ENCODE measurements at places on chromosomes 5 and 9.

DNA sequence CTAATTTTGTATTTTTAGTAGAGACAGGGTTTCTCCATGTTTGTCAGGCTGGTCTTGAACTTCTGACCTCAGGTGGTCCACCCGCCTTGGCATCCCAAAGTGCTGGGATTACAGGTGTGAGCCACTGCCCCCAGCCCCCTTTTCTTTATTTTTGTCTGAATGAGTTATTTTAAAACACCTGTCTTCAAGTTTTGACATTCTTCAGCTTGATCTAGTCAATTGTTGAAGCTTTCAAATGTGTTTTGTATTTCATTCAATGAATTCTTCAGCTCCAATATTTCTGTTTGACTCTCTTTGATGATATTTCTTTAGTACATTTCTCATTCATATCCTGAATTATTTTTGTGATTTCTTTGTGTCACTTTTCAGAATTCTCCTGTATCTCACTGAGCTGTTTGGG, 486.2 kb downstream of the DMAC1 start:
- no peak for ATAC-seq

DNA sequence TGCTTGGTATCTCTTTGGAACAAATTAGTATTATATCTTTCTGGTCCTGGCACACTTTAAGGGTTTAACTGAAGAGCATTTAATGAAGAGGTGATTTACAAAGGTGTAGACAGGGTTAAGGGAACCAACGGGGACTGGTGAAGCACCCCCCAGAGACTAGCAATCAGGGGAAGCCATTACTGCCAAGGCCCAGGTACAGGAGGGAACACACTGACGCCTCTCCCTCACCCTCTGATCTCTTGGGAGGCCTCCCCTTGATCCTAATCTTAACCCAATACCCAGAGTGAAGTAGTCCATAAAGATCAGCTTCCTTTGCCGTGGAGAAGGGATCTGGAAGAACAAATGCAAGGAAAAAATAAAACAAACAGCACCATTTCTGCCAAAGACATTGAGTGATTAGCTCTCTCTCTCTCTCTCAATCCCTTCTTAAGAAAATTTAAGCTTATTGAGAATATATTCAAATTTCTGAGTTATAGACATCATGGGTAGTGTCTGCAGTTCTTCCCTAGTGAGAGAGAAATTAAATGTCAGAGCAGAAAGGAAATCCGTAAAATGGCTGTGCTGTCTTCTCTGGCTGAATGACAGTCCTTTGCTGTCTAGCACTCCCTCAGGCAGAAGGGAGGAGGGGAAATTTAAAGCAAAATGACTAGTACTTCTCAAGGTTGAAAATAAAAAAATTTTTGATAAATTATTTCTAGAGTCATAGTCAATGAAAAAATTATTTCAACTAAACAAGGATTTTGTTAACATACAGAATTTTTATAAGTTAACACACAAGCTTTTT, 20.0 kb downstream of the F2R start:
- ATAC-seq: no peak

GRCh38 chr5:74638544-74638969, 2.0 kb downstream of the ENC1 start:
- no peak for ATAC-seq

- ATAC-seq: no peak
Observed at GRCh38 chr5:154630410-154630809, 124.8 kb upstream of the LARP1 start.

DNA sequence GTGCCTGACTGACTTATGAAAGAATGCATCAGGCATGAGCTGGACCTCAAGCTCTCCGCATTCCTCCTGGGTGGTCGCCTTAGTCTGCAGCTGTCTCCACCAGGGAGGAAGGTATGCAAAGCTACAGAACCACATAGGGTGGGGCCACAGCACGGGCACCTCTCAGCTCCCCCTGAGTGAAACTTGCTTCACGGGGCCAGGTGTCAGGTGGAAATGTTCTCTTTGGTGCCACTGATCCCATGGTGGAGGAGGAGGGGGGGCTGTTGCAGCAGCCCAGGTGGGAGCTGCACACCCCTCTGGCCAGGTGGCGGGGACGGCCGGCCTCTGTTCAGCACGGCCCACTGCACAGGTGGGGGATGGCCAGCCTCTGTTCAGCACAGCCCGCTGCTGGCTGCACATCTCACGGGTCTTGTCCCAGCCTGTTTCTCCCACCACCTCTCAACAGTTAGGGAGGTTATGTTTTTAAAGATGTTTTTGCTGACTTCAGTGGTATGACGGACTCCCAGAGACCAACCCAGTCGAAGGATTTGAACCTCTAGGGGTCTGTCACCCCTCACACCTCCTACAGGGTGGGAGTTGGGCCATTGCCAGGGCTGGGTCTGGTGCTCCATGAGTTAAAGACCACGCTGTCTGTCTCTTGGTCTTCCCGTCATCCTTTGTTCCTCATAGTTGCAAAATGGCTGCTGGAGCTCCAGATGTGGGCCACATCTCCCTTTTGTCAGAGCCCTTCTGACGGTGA, 34.3 kb downstream of the MRPL36 start:
- no peak for ATAC-seq

DNA sequence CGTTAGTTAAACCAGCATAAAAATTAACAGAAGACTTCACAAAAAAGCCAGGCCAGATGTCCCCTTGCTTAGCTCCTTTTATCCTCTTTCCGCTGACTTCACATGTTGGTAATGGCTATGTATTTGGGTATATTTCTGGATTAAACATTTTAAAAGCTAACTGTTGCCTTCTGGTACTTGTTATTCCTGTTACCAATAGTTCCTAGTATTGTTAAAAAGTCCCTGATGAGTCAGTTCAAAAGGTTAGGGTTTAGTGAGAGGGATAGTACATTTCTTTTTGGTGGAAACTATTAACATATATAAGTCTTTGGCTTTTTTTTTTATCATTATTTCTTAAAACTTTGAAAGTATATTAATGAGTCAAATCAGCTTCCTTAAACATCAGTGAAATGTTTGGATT, 103.2 kb upstream of the ELL2 start:
- ATAC-seq: no peak

DNA sequence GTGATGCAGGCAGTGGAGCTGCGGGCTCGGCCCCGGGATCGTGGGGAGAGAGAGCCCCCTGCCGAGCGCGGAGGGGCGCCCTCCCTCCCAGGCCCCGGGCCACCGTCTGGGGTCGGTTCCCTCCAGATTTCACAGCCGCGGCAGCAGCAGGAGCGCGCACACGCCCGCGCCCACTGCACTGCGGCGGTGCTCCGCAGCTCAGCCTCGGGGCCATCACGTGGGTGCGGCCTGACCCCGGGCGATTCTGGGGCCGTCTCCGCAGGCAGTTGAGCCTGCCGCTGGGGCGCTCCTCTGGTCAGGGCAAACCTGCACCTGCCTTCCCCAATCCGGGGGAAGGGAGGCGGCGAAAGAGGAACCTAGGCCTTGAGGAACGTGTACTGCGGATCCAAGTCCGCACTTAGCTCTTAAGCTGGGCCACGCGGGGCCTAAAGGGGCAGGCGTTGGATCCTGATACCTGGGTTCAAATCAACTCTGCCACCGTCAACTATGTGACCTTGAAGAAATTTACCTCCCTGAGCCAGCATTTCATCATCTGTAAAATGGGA, 9.4 kb upstream of the DELE1 start:
- ATAC-seq: peak; percentile 48

GRCh38 chr9:684941-685340, 156.6 kb upstream of the DMRT1 start:
- ATAC-seq: peak; percentile 84

DNA sequence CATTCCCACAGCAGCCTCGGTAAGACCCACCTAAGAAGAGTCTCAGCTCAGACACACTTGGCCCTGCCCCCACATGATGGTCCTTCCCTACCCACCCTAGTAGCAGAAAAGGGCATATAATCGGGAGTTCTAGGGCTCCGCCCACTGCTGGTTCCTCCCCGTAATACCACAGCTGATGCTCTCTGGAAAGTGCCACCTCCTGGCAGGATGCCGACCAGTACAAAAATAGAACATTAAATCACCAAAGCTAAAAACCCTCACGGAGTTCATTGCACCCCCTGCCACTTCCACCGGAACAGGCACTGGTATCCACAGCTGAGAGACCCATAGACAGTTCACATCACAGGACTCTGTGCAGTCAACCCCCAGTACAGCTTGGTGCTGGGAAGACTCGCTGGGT, 271.3 kb downstream of the KIAA0825 start:
- ATAC-seq: no peak

DNA sequence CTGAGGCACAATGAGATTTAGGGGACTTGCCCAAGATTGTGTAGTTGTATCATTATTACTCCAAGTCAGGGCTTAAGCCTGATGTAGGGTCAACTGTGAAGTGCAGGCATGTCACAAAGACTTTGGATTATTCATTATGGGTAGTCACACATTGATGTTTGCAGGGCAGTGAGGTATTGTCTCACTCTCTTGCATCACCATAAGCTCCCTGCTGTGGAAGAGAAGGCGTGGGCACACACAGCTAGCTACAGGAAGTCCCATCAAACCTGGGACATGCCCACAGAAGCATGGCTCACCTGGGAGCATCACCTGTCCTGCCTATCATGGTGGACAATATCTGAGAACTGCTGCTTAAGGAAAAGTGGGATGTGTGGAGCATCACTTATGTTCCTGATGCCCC, 42.1 kb downstream of the TMOD1 start:
- ATAC-seq: no peak

DNA sequence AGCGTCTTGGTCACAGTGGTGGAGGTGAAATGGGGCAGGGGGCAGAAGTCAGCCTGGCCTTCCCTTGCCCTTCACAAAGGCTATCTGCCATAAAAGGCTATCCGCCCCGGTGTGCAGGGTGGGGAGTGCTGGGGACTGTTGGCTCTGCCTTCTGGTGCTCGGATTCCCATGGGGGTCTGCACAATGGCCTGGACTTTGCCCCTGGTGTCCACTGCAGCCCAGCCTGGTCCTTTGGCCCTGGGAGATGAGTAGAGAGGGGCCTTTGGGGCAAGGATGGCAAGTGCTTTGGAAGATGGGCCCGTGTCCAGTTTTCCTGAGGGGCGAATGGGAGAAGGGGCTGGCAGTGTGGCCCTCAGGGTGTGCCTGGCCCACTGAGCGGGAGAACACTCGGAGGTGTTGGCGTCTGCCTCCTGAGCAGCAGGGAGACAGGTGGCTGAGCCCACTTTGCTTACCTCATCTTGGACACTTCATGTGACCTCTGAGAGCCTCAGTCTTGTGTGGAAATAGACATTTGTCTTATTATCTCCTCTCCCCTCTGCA, 69.9 kb downstream of the HSPA4 start:
- ATAC-seq: no peak

GRCh38 chr5:173304591-173304988, 23.6 kb downstream of the STC2 start:
- no peak for ATAC-seq

GRCh38 chr9:80521151-80521550, 949.4 kb downstream of the TLE4 start:
- no peak for ATAC-seq

GRCh38 chr9:71638627-71639026, 129.7 kb downstream of the CEMIP2 start:
- ATAC-seq: no peak

- no peak for ATAC-seq
Observed at GRCh38 chr5:39779831-39780230, 355.1 kb upstream of the DAB2 start.

DNA sequence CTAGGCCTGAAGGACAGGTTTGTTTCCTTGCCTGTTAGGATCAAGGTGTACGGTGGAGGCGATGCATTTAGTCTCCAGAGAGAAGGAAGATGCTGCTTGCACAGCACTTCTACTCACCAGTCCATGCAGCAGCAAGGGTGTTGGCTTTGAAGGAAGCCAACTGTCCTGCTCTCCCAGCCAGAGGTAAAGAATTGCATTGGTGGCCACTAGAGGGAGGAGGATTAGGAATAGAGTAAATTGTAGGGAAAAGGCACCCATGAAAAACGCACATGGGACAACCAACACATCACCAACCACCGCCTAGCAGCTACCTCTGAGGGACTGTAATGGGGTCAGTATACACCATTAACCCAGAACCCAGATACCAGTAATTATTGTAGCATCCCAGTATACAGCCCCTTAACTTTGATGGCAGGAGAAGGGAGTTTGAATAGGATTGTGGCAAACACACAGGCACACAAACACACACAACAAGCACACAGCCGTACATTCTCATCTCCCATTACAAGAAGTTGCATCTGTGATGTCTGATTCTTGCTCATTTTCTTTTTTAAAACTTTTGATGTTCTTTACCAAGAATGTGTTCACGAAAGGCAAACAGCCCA, 267.7 kb downstream of the ADAMTS6 start:
- peak; percentile 48 for ATAC-seq

DNA sequence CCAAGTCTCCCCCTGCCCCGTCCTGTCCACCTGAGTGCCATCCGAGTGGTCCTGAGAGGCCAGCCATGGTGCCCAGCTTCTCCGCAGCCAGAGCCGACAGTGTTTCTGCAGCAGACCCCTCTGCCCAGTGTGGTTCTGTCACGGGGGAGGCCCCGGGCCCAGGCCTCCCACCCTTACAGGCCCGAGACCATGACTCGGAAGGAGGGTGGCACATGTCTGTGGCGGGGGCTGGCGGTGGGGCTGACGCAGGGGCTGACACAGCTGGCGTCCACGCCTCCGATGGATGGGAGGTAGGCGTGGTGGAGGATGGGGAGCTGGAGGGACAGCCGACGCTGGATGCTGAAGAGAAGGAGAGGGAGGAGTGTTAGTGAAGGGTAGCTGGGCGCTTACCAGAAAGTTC, 35.0 kb upstream of the TBC1D2 start:
- ATAC-seq: no peak

- ATAC-seq: no peak
Observed at GRCh38 chr9:31519011-31519410, 865.4 kb upstream of the ACO1 start.

DNA sequence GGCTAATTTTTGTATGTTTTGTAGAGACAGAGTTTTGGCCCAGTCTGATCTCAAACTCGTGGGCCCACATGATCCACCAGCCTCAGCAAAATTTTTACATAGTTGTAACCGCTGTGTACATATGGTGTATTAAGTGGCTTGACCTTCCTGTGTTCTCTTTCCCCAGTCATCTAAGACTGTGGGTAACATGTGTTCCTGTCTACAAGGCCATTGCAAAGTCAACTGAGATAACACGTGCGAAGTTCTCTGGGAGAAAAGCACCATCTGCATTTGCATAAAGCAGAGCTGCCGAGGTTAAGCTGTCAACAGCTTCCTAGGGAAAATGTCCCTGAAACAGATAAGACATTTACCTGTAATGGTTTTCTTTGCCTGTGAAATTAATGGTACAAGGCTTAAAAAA, 273.7 kb downstream of the FANCC start:
- ATAC-seq: no peak

- ATAC-seq: no peak
Observed at GRCh38 chr5:124310453-124310852, 436.0 kb downstream of the ZNF608 start.

GRCh38 chr9:123952641-123953495, 22.9 kb upstream of the DENND1A start:
- no peak for ATAC-seq

DNA sequence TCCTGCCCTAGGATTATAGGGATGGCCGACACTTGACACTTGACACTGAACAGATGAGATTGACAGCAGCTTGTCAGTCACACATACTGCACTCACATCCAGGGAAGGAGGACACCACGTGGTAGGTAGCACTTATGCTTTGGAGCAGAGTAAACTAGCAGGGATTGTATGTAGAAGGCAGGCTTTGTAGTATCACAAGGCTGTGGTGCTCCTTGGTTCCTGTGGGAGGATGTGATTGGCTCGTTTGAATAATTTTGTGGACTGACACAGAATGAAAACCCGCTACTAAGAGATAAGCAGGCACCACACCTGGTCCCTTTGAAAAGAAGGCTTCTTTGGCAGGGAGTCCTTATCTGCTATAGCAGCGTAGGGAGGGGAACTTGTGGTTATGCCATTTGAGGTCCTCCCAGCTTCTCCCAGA, 63.6 kb upstream of the IL12B start:
- ATAC-seq: no peak

- ATAC-seq: no peak
Observed at GRCh38 chr9:114000063-114000454, 78.0 kb downstream of the AMBP start.

- ATAC-seq: peak; percentile 93
Observed at GRCh38 chr9:21392270-21392669, 7.1 kb upstream of the IFNA2 start.

Measured in SK-N-SH treated with all-trans-retinoic acid at 6 μM for 48 hours (cell line).